ENCODE measurements at places on chromosomes 6 and 20.

DNA sequence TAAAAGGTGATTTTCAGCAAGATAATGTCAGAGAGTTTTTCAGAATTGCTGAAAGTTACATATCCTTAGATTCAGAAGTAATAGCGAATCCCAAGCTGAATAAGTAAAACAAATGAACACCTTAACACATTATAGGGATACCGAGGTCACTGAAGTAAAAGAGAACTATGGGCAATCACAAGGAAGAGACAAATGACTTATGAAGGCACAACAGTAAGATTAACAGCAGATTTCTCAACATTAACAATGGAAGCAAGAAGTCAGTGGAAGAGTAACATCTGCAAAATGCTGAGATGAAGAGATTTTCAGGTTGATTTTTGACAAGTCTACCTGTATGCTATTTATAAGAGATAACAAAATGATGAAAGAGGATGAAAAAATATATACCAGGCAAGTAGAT, 86.1 kb upstream of the EZR start:
- DNase-seq: no peak

GRCh38 chr20:12748359-12748994, 260.3 kb upstream of the SPTLC3 start:
- DNase-seq: no peak

GRCh38 chr20:62651285-62652021, 9.2 kb downstream of the SLCO4A1 start:
- no peak for DNase-seq

DNA sequence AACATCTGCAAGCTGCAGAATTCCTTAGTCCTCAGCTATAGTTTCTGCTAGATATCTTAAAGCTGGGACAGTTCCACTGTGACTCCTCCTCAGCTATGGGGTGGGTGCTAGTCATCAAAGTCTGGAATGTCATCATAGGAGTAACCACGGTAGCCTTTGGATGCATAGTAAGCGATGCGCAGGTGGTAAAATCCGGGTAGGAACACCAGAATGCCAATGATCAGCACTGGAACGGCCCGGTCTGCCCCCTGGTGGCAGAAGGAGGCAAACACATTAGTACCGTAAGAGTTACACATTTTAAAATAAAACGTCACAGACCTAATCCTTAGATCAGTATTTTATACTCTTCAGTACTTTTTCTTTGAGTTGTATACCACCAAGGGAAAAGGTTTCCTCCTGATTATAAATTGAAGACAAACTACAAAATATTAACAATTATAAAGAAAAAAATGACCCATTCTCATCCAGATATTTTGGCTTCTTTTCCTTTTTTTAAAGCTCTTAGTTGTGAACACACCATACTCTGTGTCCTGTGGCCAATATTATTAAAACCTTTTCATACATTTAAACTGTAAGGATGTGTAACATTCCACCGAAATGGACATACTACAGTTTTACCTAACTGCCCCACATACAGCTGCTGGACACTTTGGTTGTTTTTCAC, 18.9 kb downstream of the PCNA start:
- peak; percentile 22 for DNase-seq
